ENCODE measurements at places on chromosomes 16 and 17.

DNA sequence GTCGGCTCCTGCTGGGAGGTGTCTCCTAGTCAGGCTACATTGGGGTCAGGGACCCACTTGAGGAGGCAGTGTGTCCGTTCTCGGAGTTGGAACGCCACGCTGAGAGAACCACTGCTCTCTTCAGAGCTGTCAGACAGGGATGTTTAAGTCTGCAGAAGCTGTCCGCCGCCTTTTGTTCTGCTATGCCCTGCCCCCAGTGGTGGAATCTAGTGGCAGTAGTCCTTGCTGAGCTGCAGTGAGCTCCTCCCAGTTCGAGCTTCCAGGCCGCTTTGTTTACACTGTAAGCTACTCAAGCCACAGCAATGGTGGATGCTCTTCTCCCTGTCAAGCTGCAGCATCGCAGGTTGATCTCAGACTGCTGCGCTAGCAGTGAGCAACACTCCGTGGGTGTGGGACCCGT, 36.0 kb downstream of the ITFG1 start:
- DNase-seq: no peak

- no peak for DNase-seq
These were observed 75.1 kb downstream of the METRNL start for GRCh38 chr17:83154311-83155127.

DNA sequence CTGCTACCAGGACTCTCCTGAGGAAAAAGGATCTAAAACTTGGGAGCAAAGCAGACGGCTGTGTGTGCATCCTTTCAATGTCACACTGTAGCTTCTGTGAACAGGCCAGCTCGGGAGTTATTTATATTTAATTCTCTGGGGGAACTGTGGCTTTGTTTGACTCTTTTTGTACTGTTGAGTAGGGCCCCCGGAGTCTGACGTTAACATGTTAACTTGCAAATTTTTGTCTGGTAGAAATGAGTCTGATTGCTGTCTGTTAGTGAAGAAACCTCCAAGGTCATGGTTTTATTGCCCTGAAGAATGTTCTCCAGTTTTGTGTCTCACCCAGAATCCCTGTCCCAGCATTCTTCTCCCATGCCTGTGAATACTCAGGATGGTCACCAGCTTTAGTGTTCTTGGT, 14.2 kb upstream of the KCNG4 start:
- DNase-seq: no peak

DNA sequence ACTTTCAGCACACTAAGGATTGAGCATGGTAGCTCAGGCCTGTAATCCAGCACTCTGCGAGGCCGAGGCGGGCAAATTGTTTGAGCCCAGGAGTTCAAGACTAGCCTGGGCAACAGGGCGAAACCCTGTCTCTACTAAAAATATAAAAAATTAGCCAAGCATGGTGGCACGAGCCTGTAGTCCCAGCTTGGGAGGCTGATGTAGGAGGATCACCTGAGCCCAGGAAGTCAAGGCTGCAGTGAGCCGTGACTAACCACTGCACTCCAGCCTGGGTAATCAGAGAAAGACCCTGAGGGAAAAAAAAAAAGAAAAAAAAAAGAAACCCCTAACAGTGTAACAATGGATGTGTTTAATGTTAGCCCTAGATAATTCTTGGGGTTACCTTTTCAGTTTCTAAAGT, 24.0 kb downstream of the PARN start:
- no peak for DNase-seq

- DNase-seq: no peak
These were observed 10.4 kb upstream of the NAT9 start for GRCh38 chr17:74786431-74787055.

DNA sequence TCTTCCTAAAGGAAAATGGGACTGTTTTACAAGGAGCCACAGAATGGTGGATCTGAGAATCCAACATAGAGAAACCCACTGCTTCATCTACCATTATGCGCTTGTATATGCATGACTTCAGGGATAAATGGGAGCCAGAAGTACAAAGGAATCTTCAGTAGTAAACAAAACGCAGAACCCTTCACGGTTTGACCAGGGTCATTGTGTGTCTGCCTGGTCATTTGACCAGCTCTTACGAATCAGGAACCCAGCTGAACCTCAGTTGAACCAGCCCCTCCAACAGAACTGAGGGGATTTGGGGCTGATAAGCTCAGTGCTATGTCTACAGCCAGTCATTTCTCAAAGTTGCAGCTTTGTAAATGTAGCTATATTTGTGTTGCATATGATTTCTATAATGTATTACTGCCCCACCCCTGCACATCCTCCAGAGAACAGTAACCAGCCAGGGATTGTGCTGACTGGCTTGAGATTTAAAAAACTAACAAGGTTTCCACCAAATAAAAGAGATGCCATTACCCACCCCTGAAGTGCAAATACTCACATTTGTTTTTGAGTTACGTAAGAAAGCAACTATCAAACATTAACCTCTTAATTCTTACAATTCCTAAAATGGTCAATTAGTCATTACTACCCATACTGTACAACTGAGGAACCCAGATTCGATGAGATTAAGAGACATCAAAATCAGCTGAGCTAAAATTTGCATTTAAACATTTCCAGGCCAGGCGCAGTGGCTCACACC, 6.3 kb downstream of the CMTM4 start:
- DNase-seq: no peak

- DNase-seq: no peak
These were observed 17.7 kb upstream of the CORO6 start for GRCh38 chr17:29640413-29640812.

DNA sequence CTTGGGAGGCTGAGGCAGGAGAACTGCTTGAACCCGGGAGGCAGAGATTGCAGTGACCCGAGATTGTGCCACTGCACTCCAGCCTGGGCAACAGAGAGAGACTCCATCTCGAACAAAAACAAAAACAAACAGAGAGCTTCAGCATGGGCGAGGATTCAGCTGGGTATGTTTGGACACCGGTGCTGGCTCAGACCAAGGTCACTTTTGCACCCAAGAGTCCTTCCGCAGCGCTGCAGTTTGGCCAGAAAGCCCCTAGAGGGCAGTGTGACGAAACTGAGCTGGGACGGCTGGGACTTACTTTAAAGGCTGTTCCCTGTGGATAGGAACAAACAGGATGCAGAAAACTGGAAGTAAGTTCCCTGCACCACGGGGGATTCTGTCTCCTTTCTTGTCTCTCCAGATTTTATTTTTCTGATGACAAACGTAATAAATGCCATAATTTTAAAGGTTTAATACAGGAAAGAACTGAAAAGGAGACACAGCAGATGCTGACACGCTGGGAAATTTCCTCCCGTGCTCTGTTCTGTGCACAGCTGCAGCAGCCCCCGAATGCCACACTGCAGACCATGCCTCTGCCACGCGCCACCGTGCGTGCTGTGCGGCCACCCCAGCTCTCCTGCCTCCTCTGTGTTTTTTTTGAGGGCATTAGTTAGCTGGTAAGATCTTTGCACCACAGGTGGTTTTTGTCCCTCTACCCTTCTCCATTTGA, 25.2 kb upstream of the USP36 start:
- peak; percentile 49 for DNase-seq

GRCh38 chr17:38562903-38563302, 42.8 kb downstream of the SRCIN1 start:
- no peak for DNase-seq

DNA sequence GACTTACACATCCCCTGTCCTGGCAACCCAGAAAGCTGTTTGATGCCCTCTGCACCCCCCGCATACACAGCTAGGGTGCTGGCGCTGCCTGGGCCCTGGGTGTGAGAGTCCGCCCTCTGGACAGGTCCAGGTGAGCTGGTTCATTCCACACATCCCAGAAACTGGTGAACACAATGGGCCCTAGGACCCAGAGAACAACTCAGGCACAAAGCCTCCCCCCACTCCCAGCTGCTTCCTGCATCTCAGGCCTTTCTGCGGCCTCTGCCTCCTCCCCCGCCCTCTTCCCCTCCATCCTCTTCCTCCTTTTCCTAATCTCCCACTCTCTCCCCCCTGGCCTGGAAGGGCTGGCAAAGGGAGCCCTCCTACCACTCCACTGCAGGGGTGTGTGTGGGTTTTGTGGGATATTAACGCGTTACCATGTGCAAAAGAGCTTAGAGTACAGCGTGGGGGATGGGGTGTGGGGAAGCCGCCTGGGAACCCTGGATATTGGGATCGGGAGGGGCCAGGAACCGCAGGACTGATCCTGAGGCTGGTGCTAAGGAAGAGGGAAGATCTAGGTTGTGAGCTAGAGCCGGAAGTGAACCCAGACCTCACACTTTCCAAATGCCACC, 1.6 kb upstream of the PPP1R9B start:
- peak; percentile 17 for DNase-seq

DNA sequence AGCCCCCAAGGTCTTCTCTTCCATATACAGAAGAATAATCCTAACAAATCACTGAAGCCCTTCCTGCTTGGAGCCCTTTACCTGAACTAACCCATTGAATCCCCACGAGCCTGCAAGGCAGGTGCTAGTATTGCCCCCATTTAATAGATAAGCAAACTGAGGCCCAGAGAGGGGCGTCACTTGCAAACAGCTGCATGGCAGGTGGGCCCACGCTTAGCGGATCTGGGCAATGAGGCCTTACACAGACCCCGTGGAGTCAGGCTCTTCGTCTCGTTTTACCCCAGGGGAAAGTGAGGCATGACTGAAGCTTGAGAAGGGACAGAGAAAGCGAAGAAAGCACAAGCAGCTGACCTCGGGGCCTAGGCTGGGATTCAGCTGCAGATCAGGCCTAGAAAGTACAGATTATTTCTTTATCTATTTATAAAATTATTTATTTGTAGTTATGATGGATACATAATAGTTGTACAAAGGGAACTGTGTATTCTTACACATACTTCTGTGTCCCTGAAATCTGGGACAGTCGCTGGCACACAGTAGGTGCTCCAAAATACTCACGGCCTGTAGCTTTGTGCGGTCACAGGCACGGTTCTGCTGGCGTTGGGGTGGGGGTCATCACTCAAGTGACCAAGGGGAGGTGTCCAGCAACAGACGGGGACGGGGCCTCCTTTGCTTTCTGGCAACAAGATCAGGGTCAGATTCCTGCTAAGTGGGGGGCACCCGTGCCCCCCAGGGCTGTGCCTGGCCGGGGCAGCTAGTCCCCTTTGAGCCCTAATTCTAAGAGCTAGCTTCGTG, 223.2 kb upstream of the GSE1 start:
- no peak for DNase-seq

DNA sequence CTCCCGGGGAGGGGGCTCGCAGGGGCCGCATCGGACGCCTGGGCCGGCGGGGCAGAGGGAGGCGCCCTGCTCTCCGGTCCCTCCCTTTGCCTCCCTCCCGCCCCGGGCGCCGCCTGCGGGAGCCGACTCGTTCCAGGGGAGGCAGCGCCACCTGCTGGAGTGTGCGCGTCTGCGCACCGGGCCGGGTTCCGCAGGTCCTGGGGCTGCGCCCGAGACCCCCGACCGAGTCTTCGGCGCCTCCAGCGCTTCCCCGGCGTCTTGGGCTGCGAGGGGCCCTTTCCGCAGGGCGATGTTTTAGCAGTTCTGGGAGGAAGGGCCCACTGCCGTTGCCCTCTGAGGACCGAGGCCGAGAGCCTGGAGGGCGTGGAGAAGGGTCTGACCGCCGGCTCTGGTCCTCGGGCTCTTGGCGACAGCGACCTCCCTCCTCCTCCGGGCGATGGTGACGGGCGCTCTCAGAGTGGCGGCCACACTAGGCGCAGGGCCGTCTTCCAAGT, 106.3 kb downstream of the SEC14L1 start:
- DNase-seq: peak; percentile 83

DNA sequence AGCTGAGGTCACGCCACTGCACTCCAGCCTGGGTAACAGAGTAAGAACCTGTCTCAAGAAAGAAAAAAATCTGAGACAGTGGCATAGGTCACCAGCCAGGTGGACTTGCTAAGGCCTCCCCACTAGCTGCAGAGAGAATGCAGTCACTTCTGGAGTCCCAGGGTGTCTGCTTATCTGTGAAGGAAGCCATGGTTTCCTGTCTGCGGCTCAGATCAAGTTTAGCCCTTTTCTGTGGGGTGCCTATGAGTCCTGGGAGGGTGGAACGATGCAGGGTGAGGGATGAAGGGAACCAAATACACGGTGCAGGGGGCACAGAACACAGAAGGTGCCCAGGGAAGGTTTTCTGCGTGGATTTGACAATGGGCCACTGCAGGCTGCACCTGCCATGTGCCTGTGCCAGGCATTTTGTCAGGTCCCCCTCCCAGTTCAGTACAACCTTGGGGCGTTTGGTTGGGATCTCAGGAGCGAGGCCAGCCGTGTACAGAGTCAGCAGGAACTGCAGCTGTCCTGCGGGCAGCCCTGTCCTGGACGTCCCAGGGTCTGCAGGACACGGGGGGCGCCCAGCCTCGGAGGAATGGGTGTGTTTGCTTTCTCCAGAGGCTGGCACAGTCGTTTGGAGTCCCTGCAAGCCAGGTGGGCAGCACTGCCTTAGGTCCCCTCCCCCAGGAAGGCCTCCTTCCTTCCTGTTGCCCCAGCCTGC, 41.8 kb downstream of the RAB11FIP4 start:
- peak; percentile 1 for DNase-seq

GRCh38 chr17:82062076-82062983, 3.3 kb downstream of the DUS1L start:
- DNase-seq: no peak

DNA sequence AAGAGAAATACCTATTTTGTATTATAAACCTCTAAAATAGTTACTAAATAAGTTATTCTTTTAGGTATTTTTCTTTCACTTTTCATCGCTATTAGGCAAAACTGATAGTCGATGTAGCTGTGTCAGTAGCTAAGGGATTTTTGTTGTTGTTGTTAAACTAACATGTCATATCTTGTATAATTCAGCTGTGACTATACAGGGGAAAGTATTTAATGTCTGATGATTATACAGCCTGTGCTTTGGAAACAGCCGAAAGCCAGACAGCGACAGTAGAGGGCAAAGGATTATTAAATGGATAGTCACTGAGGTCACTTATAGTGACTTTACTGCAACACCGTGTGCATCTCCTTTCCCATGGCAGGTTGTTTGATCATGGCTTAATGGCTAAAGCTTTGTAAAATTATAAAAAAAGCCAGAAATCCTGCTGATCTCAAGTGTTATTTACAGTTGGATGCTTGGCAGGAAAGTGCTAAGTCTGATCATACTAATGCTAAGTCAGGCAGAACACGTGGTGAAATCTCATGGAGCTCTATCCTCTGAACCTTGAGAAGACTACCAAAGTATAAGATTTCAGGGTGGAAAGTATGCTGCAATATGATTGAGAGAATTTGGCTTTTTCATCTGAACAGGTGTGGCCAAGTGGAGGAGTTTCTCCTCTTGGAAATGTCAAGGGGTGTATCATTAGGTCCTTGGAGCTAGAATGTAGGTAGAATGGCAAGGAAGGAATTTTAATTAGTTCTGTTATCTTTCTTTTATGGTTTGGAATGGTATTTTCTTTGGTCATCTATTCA, 88.4 kb downstream of the FTO start:
- DNase-seq: no peak

DNA sequence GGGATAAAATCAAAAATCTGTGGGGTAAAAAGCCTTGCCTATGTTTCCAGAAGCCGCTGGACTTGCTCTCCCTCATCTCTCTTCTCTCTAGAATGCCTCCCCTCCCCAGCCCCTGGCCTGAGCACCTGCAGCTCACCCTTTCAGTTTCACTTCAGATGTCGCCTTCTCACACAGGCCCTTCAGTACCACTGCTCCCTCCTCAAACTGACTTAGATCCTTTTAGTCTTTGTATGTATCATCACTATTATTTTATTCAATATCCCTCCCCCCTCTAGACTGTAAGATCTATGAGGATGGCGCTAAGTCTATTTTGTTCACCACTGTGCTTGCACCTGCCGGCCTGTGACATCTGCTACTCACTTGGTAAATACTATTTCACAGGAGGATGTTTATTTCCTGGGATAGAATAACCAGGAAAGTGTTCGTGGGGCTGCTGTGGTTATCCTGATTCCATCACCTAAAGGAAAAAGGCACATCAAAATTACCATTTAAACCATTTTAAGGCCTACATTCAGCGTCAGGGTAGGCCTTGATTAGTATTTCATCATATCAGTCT, 122.3 kb downstream of the MRTFB start:
- DNase-seq: no peak

GRCh38 chr17:77098884-77099545, 41.8 kb upstream of the SEC14L1 start:
- no peak for DNase-seq
